Heart right ventricle (tissue), 16 donors: ENCODE measurements at places on chromosomes 6 and 20.

GRCh38 chr20:13817342-13817741 lies 32.5 kb downstream of the NDUFAF5 start:
- H3K27ac ChIP-seq = no peak overlapping the region
- no peaks in the 10 kb centered on the region for H3K36me3 ChIP-seq
- H3K27me3 ChIP-seq = no peaks in the 10 kb centered on the region
- no peak for DNase-seq
- no peak overlapping the region for H3K4me3 ChIP-seq

DNA sequence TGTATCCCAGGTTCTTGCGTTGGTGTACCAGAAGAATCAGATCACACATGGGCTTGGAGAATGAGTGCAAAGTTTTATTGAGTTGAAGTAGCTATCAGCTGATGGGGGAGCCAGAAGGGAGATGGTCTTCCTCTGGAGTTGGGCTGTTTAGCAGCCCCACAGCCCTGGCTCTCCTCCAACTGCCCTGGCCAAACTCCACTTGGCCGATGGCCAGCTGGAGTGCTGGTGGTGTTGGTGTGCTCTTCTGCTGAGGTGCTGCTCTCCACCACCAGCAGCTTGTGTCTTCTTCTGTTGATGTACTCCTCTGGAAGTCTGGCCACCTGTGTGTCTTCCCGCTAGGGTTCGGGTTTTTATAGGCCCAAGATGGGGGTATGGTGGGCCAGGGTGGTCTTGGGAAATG lies 172.8 kb downstream of the TINAG start:
- no peaks in the 10 kb centered on the region for H3K4me1 ChIP-seq
- H3K27ac ChIP-seq = no peak overlapping the region
- no peaks in the 10 kb centered on the region for H3K27me3 ChIP-seq
- DNase-seq = no peak
- no peak overlapping the region for H3K4me3 ChIP-seq

- DNase-seq = no peak
- H3K27me3 ChIP-seq = no peaks in the 10 kb centered on the region
- peaks cover 42% of the 10 kb centered on the region for H3K4me1 ChIP-seq
Observed at GRCh38 chr6:111628142-111628850, 22.6 kb upstream of the TRAF3IP2 start.

DNA sequence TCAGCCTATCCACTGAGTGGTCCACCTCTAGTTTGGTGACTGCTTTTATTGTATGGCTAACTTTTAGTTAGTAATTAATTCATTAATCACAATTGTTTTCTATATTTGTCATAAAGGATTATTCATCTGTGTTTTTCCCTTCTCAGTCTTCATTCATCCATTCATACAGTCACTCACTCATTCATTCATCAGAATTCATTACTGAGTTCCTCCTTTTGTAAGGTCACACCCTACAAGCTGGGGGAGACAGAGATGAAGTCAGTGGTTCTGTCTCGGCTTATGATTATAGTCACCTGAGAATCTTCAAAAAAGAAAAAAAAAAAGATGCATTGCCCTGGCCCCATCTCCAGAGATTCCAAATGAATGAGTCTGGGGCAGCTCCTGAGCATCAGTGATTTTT lies 257.1 kb downstream of the ADGB start:
- no peaks in the 10 kb centered on the region for H3K27me3 ChIP-seq
- no peak overlapping the region for H3K27ac ChIP-seq
- H3K4me1 ChIP-seq = peaks cover 9% of the 10 kb centered on the region
- H3K4me3 ChIP-seq = no peak overlapping the region
- no peak for DNase-seq
- H3K36me3 ChIP-seq = no peaks in the 10 kb centered on the region

- no peaks in the 10 kb centered on the region for H3K4me1 ChIP-seq
- peaks cover 87% of the 10 kb centered on the region for H3K36me3 ChIP-seq
- no peak overlapping the region for H3K27ac ChIP-seq
Observed at GRCh38 chr6:3135668-3136291, 17.3 kb downstream of the BPHL start.

DNA sequence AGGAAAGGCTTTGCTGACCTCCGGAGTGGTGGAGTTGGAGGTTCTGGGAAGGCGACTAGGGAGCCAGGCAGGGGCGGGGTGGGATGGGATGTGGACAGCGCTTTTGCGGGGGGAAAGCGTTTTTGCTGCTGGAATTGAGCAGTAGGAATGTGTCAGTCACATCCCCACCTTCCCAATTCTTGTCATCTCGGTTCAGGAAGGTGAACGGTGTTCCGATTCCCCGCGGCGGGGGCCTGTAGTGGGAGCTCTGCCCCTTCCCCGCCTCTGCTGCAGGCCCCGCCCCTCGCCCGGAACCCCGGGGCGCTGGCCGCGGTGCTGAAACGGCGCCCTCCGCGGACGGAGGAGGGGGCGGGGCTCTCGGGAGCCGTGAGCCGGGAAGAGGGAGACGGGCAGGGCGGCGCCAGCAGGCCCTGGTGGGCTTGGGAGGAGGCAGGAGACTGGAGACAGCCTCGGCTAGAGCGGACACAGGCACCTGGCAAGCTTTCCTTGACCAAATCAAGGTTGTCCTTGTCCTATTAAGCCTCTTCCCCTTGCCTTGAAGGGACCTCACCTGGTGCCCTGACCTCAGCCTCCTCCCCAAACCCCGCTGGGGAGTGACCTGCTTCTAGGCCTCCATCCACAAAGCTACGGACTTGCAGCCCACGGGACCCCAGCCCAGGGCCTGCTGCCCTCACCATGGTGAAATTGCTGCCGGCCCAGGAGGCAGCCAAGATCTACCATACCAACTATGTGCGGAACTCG lies at the start of gene LHFPL5:
TSS of gene LHFPL5 (plus strand) at position 357 of the 741 bp plus-strand sequence. CDS start at position 676, 319 bp downstream.
- peaks cover 55% of the 10 kb centered on the region for H3K27me3 ChIP-seq
- peak within 1 kb of the TSS; percentile 13 for H3K4me3 ChIP-seq
- no peaks in the 10 kb centered on the region for H3K4me1 ChIP-seq
- DNase-seq = peak; percentile 48

GRCh38 chr6:131001111-131001736 lies 61.8 kb downstream of the EPB41L2 start:
- H3K27me3 ChIP-seq = no peaks in the 10 kb centered on the region
- H3K4me1 ChIP-seq = peaks cover 91% of the 10 kb centered on the region
- no peak for DNase-seq
- H3K27ac ChIP-seq = no peak overlapping the region
- no peak overlapping the region for H3K4me3 ChIP-seq
- no peaks in the 10 kb centered on the region for H3K36me3 ChIP-seq

- H3K4me3 ChIP-seq = no peak overlapping the region
- H3K27ac ChIP-seq = no peak overlapping the region
- no peaks in the 10 kb centered on the region for H3K36me3 ChIP-seq
- no peak for DNase-seq
- H3K27me3 ChIP-seq = no peaks in the 10 kb centered on the region
- no peaks in the 10 kb centered on the region for H3K4me1 ChIP-seq
Observed at GRCh38 chr6:55100686-55101085, 73.6 kb upstream of the HCRTR2 start.

DNA sequence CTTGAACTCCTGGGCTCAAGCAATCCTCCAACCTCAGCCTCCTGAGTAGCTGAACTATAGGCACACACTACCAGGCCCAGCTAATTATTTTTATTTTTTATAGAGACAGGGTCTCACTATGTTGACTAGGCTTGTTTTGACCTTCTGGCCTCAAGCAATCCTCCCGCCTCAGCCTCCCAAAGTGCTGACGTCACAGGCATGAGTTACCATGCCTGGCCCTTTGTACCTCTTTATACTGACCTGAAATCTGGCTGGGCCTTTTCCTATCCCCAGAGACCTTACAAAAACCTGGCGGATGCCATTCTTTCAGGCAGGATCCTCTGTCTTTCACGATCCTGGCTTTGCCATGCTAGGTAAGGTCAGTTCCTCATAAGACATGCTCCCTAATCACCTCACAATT lies 11.5 kb downstream of the WFDC3 start:
- H3K27me3 ChIP-seq = peaks cover 3% of the 10 kb centered on the region
- no peaks in the 10 kb centered on the region for H3K36me3 ChIP-seq
- H3K4me1 ChIP-seq = no peaks in the 10 kb centered on the region

GRCh38 chr6:125197795-125198269 lies 44.3 kb downstream of the TPD52L1 start:
- H3K4me3 ChIP-seq = no peak overlapping the region
- DNase-seq = peak; percentile 71

DNA sequence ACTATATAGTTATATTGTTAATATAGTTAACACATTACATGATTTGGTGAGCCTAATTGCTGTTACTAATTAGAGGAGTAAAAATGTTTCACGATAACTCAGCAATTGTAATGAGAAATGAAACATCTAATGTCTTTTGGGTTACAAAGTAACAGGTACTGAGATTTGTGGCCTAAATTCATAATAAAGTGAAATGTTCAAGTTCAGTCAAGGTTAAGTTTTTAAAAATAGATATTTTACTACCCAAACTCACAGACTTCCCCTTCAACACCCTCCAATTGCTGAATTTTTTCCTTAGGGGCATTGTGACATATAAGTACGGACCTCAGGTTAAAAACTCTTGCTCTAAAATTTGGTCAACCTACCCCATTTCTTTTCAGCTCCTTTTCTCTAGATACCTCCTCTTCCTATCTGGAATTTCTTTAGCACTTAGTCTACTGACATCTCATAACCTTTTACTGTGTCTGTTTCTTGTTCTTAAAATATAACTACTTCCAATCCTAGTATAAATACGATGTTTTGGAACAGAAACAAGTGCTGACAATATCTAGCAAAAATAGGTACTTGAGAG lies 112.3 kb upstream of the PRSS16 start:
- no peaks in the 10 kb centered on the region for H3K36me3 ChIP-seq
- H3K4me3 ChIP-seq = no peak overlapping the region
- no peaks in the 10 kb centered on the region for H3K27me3 ChIP-seq
- no peak for DNase-seq
- no peak overlapping the region for H3K27ac ChIP-seq

GRCh38 chr20:8780915-8781314 lies 288.0 kb upstream of the PLCB4 start:
- no peak overlapping the region for H3K27ac ChIP-seq
- no peaks in the 10 kb centered on the region for H3K36me3 ChIP-seq
- no peak overlapping the region for H3K4me3 ChIP-seq
- no peaks in the 10 kb centered on the region for H3K27me3 ChIP-seq
- DNase-seq = no peak

- H3K27me3 ChIP-seq = no peaks in the 10 kb centered on the region
- no peak overlapping the region for H3K4me3 ChIP-seq
- H3K4me1 ChIP-seq = no peaks in the 10 kb centered on the region
- DNase-seq = no peak
- H3K36me3 ChIP-seq = no peaks in the 10 kb centered on the region
Observed at GRCh38 chr6:14177413-14178082, 60.0 kb downstream of the CD83 start.

- H3K36me3 ChIP-seq = no peaks in the 10 kb centered on the region
- H3K4me1 ChIP-seq = no peaks in the 10 kb centered on the region
- no peaks in the 10 kb centered on the region for H3K27me3 ChIP-seq
- no peak overlapping the region for H3K4me3 ChIP-seq
- no peak for DNase-seq
Observed at GRCh38 chr6:115514656-115515055, 546.0 kb downstream of the FRK start.

DNA sequence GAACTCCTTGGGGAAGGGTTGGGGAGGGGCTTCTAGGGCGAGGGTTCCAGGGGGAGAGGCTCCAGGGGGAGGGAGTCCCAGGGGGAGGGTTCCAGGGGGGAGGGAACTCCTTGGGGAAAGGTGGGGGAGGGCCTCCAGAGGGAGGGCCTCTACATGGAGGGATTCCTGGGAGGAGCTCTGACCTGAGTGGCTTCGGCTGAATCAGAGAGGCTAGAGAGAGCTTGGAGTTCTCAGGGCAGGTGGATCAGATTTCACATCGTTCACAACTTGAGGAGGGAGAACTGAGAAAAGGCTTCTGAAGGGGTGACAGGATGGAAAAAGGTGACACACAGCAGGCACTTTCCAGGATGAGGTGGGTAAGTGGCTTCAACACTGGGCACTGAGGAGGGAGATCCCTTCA lies 49.1 kb downstream of the DAAM2 start:
- DNase-seq = no peak
- peaks cover 6% of the 10 kb centered on the region for H3K4me1 ChIP-seq
- no peak overlapping the region for H3K27ac ChIP-seq
- no peaks in the 10 kb centered on the region for H3K27me3 ChIP-seq

DNA sequence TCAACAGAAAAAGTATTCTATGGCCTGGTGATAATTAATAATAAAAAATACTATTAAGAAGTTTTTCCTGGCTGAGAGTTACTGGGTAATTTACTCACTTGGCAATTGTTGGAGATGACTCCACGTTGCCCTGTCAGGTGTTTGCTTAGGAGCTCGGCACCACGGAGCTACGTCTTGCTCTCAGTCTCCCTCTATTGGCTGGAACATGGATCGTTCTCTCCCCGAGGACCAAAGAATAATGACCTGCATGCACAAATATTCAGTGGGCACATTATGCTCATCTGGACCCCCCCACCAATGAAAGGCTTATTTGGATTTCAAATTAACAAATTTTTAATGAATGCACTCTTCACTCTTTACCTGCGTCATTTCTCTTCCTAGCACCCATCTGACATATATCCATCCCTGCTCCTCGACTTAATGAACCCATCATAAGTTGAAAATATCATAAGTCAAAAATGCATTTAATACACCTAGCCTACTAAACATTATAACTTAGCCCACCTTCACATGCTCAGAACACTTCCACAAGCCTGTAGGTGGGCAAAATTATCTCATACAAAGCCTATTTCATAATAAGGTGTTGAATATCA lies 71.0 kb upstream of the CD83 start:
- H3K27ac ChIP-seq = no peak overlapping the region
- no peak for DNase-seq
- H3K4me1 ChIP-seq = no peaks in the 10 kb centered on the region
- H3K27me3 ChIP-seq = peaks cover 7% of the 10 kb centered on the region
- no peak overlapping the region for H3K4me3 ChIP-seq
- no peaks in the 10 kb centered on the region for H3K36me3 ChIP-seq

- peaks cover 29% of the 10 kb centered on the region for H3K4me1 ChIP-seq
- peaks cover 23% of the 10 kb centered on the region for H3K27me3 ChIP-seq
- H3K36me3 ChIP-seq = no peaks in the 10 kb centered on the region
- peak; percentile 78 for DNase-seq
- H3K4me3 ChIP-seq = no peak overlapping the region
- H3K27ac ChIP-seq = peak overlapping the region; percentile 79
Observed at GRCh38 chr20:59751075-59751711, 146.9 kb downstream of the PHACTR3 start.

DNA sequence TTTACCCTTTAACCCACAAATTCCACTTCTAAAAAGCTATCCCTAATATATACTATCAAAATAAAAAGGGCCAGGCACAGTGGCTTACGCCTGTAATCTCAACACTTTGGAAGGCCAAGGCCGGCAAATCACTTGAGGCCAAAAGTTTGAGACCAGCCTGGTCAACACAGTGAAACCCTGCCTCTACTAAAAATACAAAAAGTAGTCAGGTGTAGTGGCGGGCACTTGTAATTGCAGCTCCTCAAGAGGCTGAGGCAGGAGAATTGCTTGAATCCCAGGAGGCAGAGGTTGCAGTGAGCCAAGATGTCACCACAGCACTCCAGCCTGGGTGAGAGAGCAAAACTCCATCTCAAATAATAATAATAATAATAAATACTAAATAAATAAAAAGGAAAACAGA lies 82.5 kb downstream of the TRIM27 start:
- no peak overlapping the region for H3K4me3 ChIP-seq
- H3K36me3 ChIP-seq = no peaks in the 10 kb centered on the region
- H3K27ac ChIP-seq = no peak overlapping the region
- peaks cover 66% of the 10 kb centered on the region for H3K27me3 ChIP-seq

- H3K27me3 ChIP-seq = no peaks in the 10 kb centered on the region
- no peak for DNase-seq
- H3K27ac ChIP-seq = no peak overlapping the region
- H3K4me1 ChIP-seq = no peaks in the 10 kb centered on the region
- H3K36me3 ChIP-seq = no peaks in the 10 kb centered on the region
Observed at GRCh38 chr20:33466303-33466646, 22.7 kb upstream of the SNTA1 start.

- H3K36me3 ChIP-seq = no peaks in the 10 kb centered on the region
- H3K27me3 ChIP-seq = no peaks in the 10 kb centered on the region
- no peak overlapping the region for H3K27ac ChIP-seq
- H3K4me1 ChIP-seq = no peaks in the 10 kb centered on the region
- DNase-seq = no peak
- H3K4me3 ChIP-seq = no peak overlapping the region
Observed at GRCh38 chr6:21359926-21360325, 233.6 kb upstream of the SOX4 start.
